ENCODE measurements at places on chromosomes 12 and 14.

GRCh38 chr12:132229926-132230325 is 85.7 kb downstream of the NOC4L start:
- no peak for DNase-seq

GRCh38 chr14:92389598-92390158 is 66.7 kb downstream of the SLC24A4 start:
- no peak for DNase-seq

DNA sequence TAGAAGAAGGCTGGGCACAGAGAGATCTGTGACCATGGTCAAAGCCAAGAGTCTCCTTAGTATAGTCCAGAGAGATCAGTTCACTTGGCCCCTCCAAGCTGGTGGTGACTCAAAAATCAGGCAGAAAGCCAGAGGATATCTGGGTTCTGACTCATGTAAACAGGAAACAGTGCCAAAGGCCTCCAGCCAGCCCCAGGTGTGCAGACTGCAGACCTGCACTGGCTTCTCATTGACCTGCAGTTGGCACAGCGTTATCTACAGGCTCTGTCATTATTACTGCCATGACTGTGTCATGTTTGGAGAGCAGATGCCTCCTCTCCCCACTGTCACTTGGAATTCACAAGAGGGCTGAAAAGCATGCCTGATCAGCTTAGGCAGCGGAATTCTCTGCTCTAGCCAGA is 295.7 kb upstream of the PRKD1 start:
- DNase-seq: peak; percentile 84

DNA sequence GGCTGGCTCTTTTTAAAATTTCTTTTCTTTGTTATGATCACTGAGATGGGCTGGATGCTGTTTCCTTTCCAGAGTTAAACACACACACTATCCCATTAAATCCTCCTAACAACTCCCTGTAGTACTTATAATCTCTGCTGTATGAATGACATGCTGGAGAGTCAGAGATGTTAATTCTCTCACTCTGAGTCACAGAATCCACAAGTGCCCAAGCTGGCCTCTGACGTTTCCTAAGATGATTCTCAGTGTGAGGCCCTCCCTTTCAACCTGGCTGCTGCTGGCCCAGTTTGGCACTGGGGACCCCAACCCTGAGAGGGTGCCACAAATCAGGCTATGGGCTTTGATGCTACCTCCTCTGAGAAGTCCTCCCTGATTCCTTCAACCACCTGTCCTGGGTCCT is 5.4 kb downstream of the NOS1 start:
- DNase-seq: no peak

GRCh38 chr12:110165540-110166159 is 41.5 kb downstream of the IFT81 start:
- no peak for DNase-seq

GRCh38 chr12:126617312-126617711 is 1552.1 kb downstream of the AACS start:
- DNase-seq: no peak

Data from NCI-H226 (cell line).